ENCODE measurements at places on chromosomes 2 and 18.

DNA sequence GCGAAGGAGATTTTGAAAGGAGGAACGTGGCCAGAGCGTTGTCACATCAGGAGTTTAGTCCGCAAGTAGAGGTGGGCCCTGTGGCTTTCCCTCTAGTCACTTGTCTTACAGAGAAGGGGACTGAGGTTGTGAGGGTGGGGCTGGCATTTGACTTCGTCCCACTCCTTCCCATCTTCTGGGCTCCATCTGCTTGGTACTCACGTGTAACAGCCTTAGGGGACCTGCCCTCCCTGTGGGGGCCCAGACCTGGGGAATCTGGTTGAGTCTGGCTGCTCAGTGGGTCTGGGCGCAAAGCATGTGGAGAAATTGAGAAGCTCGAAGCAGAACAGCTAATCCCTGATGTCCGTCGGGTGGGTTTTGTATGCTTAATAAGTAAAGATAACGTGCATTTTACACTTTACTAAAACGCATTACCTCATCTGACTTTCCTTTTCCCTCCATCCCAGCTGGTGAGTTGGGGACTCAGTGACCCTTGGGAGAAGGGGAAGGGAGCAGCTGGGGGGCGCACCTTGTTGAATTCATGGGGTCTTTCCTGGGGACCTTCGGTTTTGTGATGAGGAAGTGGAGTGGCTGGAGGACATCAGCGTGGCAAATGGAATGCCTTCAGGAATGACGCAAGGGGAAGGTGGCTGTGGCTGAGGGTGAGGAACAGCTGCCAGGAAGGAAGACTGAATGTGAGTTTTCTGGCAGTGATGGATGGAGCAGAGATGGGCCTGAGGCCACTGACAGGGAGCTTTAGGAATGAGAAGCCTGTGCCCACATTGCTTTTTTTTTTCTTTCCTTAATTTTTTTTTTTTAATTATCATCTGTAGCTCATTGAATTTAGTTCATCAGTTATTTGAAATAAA, 44.8 kb downstream of the ASAP2 start:
- DNase-seq: no peak

- DNase-seq: no peak
Measured at GRCh38 chr18:35369126-35369525, 8.0 kb downstream of the ZNF396 start.

GRCh38 chr18:35110059-35110458, 68.8 kb downstream of the MAPRE2 start:
- no peak for DNase-seq

DNA sequence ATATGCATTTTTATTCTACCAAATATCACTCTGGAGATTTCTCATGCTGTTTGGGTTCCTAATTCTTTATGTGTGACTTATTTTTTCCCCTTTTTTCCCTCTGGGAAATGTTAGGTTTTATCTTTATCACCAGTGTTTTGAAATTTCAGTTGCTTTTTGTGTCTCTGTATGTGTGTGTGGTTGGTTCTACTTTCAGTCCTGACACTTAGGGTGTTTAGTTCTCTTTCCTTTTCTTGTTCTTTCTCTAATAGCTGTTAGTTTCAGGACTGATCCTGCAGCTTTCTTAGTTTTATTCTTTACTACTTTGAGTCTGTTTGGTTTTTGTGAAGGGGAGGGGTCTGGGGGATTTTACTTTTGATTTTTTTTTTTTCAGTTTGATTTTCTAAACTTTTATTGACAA, 23.1 kb downstream of the PPM1B start:
- DNase-seq: no peak

DNA sequence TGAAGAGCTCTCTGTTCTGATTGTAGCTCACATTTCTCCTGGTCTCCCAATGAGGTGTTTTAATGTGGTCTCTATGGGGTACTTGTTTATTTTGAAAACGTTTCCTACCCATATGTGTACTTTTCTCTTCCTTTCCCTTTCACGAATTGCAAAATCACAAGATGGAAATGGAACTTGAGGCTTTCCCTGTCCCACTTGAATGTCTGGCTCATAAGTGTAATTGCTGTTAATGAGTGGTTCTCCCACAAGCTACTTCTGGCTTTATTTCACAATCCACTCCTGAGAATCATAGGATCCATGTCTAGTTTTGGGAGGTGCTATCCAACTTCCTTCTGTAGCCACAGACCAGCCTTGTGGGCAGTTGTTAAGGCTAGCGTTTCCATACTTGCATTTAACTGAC, 81.1 kb upstream of the CAVIN2 start:
- no peak for DNase-seq

GRCh38 chr18:32759611-32760167, 13.1 kb downstream of the KLHL14 start:
- DNase-seq: no peak

- DNase-seq: no peak
Measured at GRCh38 chr2:164624316-164624715, 3.0 kb upstream of the GRB14 start.

- DNase-seq: no peak
Measured at GRCh38 chr2:81734981-81735380, 1430.4 kb upstream of the LRRTM1 start.
